IPS DF 19.7 (cell line): ENCODE measurements at places on chromosomes 1 and 21.

DNA sequence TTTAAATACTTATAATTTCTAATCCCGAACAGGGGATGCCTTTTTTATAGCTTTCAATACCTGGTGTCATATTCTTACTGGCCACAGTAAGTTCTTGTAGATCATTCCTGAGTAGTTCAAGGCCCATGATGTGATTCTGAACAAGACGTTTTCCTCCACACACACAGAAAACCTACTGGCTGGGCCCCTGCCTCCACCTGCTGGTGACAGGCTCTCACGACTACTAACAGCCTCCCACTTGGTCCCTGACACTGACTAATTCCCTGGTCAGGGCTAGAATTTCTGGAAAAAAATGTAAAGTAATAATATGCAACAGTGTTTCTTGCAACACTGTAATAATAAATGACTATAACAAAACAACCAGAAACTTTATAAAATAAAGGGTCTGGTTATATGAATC lies 50.4 kb upstream of the RIPK4 start:
- DNase-seq: peak; percentile 17

- DNase-seq: no peak
Measured at GRCh38 chr21:25464275-25464674, 143.0 kb downstream of the MRPL39 start.

DNA sequence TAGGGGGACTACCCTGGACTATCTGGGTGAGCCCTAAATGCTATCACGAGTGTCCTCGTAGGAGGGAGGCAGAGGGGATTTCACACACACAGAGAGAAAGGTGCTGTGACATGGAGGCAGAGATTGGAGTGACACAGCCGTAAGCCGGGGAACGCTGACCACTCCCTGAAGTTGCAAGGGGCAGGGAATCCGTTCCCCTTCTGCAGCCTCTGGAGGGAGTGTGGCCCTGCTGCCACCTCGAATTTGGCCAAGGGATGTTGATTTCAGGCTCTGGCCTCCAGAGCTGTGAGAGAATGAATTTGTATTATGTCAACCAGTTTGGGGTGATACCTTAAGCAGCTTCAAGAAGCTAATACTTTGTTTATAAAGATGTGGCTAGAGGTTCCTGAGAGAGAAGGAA lies 137.7 kb downstream of the ACTL8 start:
- DNase-seq: no peak

GRCh38 chr1:213864091-213864490 lies 123.7 kb upstream of the PROX1 start:
- no peak for DNase-seq

GRCh38 chr1:172442404-172442803 lies 1.5 kb downstream of the PIGC start:
- DNase-seq: no peak

GRCh38 chr1:206075786-206076755 lies 23.1 kb downstream of the RHEX start:
- DNase-seq: no peak

- peak; percentile 61 for DNase-seq
Measured at GRCh38 chr1:60906039-60906438, 176.3 kb upstream of the NFIA start.

DNA sequence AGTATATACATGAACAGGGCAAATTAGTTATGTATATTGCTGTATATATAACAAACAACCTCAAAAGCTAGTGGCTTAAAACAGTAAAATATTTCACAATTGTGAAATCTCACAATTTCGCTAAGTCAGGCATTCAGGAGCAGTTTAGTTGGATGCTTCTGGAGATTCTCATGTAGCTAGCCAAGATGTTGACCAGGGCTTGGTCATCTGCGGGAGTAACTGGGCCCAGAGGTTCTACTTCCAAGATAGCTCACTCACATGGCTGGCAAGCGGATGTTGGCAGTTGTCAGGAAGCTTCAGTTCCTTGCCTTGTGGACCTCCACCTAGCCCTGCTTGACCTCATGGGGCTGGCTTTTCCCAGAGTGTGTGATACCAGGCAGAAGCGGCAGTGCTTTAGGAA lies 95.6 kb downstream of the TTC3 start:
- no peak for DNase-seq

- no peak for DNase-seq
Measured at GRCh38 chr1:31788825-31789256, 24.7 kb upstream of the ADGRB2 start.

- DNase-seq: no peak
Measured at GRCh38 chr1:22117851-22118250, 25.0 kb downstream of the WNT4 start.

GRCh38 chr1:58136387-58136786 lies 410.1 kb downstream of the OMA1 start:
- no peak for DNase-seq

GRCh38 chr1:178926046-178926445 lies 55.2 kb upstream of the ANGPTL1 start:
- no peak for DNase-seq

- no peak for DNase-seq
Measured at GRCh38 chr1:50966991-50967390, 3.1 kb upstream of the CDKN2C start.

DNA sequence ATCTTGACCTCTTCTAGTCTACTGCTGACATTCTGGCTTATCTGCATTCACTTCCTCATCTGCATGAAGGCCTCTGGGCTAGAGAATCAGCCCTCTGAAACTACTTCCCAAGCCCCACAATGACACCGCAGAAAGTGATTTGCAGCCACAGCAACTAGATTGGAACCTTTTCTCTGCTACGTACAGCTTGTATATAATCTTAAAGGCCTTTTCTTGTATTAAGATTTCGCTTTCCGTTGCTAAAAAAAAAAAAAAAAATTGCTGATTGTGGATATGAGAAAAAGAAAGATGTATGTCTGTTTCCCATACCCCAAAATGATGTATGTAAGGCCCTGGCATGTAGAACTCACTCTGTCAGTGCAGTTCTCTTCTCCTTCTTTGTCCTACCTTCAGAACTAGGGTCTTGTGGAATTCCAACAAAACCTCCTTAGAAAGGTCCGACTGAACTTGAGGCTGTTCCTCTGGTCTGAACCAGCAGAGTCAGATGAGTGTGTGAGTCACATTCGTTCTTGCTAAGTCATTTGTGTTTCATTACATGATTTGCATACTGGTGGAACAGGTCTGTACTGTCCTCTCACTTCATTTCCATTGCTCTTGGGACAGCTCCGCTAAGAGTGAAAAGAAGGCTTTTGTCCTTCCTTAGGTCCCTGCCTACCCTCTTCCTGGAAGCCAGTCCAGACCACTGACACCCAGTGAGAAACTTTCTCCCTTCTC lies 62.7 kb downstream of the PLPP3 start:
- peak; percentile 89 for DNase-seq

- no peak for DNase-seq
Measured at GRCh38 chr1:37616330-37616729, 18.4 kb downstream of the RSPO1 start.

GRCh38 chr1:46194641-46195193 lies 3.5 kb downstream of the POMGNT1 start:
- DNase-seq: no peak

DNA sequence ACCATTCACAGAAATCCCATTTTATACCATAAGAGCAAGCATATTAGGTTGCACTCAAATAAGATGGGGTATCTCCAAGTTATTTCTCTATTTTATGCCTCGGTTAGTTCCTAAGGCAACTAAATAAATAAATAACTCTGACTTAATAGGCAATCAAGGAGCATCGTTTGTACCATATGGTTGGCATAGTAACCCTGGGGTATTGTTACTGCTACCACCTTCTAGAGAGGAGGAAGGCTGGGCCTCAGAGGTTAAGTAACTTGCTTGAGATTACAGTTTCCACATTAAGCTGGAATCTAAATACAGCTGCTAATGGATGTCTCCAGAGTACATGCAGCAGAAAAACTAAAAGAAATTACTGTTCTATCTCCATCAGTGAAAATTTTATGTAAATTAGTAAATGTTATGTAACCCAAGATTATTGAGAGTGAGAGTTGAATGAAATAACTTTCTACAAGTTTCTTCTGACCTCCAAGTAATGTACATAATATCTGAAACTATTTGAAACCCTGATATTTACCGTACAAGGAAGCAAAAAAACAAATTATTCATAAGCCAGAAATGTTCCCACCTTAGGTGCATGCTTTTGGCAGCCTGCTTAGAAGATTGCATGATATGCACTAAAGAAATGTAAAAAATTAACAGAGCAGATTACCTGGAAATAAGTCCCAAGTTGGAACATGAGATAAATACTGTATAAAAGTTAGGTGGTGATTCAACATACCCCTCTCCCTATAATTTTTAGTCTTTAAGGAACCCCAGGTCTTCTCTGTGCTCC lies 127.0 kb downstream of the CRB1 start:
- DNase-seq: no peak

GRCh38 chr21:14862794-14863720 lies 201.7 kb downstream of the NRIP1 start:
- DNase-seq: no peak
